ENCODE measurements at places on chromosomes 3 and 15. TPM values are rescaled to one million over a fixed set of nuclear protein-coding genes. Genes with fewer than 3 reads are reported as not detected.

- DNase-seq: no peak
Observed at GRCh38 chr3:435161-435560, 238.6 kb downstream of the CHL1 start.

GRCh38 chr3:179726075-179726699, 73.3 kb downstream of the USP13 start:
- no peak for DNase-seq

DNA sequence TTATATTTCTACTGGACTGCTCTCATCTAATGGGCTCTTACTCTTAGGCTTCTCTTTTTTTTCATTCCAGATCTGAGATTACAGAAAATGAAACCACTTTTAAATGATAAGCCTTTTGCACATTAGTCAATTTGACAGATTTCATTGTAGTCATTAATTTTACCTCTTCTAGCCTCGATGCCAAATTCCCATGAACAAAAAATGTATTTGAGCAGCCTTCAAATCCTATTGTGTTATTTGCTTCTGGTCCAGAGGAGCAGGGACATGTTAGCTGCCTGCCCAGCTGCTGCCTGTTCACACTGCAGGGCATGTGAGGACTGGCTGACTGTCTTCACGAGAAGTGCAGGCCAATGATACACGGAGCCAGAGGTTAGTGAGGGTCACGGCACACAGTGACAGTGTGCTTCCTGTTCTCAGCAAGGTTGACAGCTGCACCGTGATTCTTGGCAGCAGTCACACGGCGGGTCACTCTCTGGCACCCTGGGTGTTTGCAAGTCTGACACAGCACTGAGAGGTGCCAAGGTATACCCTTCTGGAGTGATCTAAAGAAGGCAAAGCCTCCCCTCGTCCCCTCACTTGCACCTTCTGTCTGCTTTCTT, 40.8 kb downstream of the KAT2B start:
- peak; percentile 85 for DNase-seq

- DNase-seq: no peak
Observed at GRCh38 chr3:30204126-30204525, 402.3 kb upstream of the TGFBR2 start.

GRCh38 chr3:17075358-17075757, 190.6 kb downstream of the PLCL2 start:
- DNase-seq: no peak

ALDH1A2 gene
- total RNA-seq: 24.4 TPM

GRCh38 chr15:39127151-39127790, 453.6 kb upstream of the THBS1 start:
- no peak for DNase-seq

DNA sequence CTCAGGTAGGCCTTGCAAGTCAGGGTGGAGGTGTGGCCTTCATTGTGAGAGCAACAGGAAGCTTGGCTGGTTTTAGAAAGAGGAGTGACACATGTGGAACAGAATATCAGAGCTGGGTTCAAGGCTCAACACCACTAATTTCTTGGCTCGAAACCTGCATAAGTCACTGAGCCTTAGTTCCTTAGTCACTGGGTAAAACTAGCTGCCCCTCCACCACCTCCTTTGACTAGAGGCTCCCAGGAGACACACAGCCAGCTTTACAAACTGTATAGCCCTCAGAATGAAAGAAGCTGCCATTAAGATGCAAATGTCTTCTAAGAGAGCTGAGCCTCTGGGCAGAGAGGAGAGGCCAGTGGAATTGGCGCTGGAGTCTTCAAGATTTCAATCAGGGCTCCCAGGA, 67.7 kb downstream of the CERS3 start:
- DNase-seq: no peak

DNAJC13 gene
- total RNA-seq: 26.4 TPM

GRCh38 chr3:83514130-83514914, 1444.5 kb upstream of the CADM2 start:
- DNase-seq: no peak

GRCh38 chr3:197339841-197340520, 41.6 kb upstream of the DLG1 start:
- no peak for DNase-seq

FES gene
- 26.9 TPM for total RNA-seq

GRCh38 chr3:74640211-74640610, 25.8 kb upstream of the CNTN3 start:
- DNase-seq: no peak

CAMK2N2 gene
- total RNA-seq: 0.18 TPM

- DNase-seq: no peak
Observed at GRCh38 chr15:80090879-80091503, 31.5 kb downstream of the ZFAND6 start.

- no peak for DNase-seq
Observed at GRCh38 chr15:73872346-73872745, 1.0 kb upstream of the TBC1D21 start.

TRH gene
- total RNA-seq: not detected

DPH3 gene
- total RNA-seq: 22.1 TPM

RAF1 gene
- 116 TPM for total RNA-seq

- no peak for DNase-seq
Observed at GRCh38 chr3:118543832-118544231, 490.8 kb downstream of the IGSF11 start.

SSUH2 gene
- total RNA-seq: 0.71 TPM

KNG1 gene
- 0.21 TPM for total RNA-seq

DNA sequence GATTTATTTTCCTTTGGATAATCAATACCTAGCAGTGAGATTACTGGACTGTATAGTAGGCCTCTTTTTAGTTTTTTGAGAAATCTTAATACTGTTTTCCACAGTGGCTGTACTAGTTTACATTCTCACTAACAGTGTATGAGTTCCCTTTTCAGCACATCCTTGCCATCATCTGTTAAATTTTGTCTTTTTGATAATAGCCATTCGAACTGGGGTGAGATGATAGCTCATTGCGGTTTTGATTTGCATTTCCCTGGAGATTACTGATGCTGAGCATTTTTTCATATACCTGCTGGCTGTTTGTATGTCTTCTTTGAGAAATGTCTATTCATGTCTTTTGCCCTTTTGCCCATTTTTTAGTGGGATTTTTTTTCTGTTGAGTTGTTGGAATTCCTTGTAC, 210.8 kb downstream of the CGGBP1 start:
- DNase-seq: no peak

GRCh38 chr15:72932472-72932871, 119.8 kb upstream of the NEO1 start:
- no peak for DNase-seq

- DNase-seq: no peak
Observed at GRCh38 chr3:59052803-59053411, 3.1 kb upstream of the CFAP20DC start.

- DNase-seq: no peak
Observed at GRCh38 chr15:78767331-78767951, 43.8 kb downstream of the ADAMTS7 start.

DNA sequence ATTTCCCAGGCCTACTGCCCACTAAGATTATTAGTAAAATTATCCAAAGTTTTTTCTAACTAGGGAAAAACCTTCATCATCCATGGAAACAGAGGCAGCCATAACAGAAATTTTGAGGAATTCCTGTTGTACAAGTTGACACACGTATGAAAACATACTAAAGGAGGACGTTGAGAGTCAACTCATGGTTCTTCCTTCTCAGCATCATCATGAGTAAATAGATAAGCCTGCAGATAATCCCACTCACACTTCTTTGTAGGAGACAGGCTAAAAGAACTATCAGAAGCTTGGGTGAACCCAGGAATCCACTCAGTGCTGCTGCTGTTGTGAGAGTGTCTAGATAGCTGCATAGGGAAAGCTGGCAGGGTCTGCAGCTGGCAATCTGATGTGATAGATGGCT, 694.8 kb upstream of the NR2F2 start:
- no peak for DNase-seq

- DNase-seq: no peak
Observed at GRCh38 chr3:186150041-186150830, 41.3 kb upstream of the ETV5 start.

- DNase-seq: no peak
Observed at GRCh38 chr15:49085696-49086459, 39.6 kb upstream of the SECISBP2L start.

CCR3 gene
- total RNA-seq: not detected

DNA sequence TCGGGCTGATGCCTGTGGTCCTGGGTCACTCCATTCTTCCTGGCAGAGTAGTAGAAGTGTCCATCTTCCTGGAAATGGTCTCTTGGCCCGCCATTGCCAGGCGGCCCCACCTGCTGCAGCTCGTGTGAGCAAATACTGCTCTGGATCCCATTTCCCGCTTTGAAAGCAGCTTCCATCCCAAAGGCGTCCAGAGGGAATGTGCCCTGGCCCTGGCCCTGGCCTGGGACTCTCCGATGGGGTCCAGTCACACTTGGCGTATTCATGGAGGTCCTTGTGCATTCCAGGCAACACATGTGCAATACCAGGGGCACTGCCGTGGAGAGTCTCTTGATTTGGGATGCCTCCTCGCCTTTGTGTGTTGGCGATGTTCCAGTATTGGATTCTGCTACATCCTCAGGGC, 111.1 kb downstream of the SNRPN start:
- DNase-seq: no peak

DNA sequence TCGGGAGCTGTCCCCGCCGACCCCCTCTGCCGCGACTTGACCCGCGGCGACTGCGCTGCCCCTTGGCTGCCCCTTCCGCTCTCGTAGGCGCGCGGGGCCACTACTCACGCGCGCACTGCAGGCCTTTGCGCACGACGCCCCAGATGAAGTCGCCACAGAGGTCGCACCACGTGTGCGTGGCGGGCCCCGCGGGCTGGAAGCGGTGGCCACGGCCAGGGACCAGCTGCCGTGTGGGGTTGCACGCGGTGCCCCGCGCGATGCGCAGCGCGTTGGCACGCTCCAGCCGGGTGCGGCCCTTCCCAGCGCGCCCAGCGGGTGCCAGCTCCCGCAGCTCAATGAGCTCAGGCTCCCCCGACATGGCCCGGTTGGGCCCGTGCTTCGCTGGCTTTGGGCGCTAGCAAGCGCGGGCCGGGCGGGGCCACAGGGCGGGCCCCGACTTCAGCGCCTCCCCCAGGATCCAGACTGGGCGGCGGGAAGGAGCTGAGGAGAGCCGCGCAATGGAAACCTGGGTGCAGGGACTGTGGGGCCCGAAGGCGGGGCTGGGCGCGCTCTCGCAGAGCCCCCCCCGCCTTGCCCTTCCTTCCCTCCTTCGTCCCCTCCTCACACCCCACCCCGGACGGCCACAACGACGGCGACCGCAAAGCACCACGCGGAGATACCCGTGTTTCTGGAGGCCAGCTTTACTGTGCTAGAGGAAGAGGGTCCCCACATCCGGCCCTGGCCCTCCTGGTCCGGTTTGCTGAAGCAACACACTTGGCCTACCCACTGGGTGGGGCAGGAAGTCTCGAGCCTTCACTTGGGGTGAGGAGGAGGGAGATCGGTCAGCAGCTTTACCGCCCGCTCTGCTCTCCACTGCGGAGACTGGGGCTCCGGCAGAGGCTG, at the start of gene RASSF1:
Gene RASSF1, minus strand, starts transcription at position 389 of the 882 bp plus-strand sequence. Its CDS starts 31 bp downstream, at position 358.
- peak; percentile 86 for DNase-seq

GRCh38 chr3:186083746-186084145, 25.1 kb downstream of the ETV5 start:
- DNase-seq: no peak

DNA sequence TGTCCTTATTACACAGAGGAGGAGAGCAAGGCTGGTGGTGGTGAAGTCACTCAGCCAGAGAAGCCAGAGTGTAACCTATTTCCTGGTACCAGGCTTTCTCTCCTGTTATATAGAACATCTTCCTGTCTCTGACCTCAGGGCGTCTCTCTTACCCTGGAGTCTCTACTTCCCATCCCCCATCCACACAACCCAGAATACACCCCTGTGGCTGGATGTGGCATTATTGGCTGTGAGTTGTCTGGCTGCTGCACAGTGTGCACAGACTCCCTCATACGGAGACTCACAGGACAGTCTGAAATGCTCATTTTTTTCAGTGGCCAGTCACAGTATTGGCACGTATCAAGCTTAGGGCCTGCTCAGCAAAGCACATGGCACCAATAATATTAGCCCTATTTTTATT, 8.6 kb downstream of the PODXL2 start:
- DNase-seq: no peak

CPNE9 gene
- not detected for total RNA-seq

CPEB1 gene
- 3.1 TPM for total RNA-seq

- peak; percentile 36 for DNase-seq
Observed at GRCh38 chr15:31223478-31224350, 102.9 kb upstream of the KLF13 start.

DNA sequence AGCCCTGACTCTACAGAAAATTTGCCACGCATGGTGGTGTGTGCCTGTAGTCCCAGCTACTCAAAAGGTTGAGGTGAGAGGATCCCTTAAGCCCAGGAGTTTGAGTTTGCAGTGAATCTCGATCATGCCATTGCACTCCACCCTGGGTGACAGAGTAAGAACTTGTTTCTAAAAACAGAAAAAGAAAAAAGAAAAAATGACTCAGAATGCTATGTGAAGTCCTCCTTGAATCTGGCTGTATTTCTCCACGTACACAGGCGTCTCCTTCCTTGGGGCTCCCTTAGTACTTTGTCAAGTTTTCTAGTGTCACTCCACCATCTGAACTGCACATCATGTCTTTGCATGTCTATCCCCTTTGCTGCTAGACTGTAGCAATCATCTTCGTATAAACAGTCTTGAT, 104.4 kb downstream of the LMLN start:
- DNase-seq: no peak

GRCh38 chr3:55511895-55512570, 24.9 kb upstream of the WNT5A start:
- no peak for DNase-seq

ZNF35 gene
- 4.9 TPM for total RNA-seq

DNA sequence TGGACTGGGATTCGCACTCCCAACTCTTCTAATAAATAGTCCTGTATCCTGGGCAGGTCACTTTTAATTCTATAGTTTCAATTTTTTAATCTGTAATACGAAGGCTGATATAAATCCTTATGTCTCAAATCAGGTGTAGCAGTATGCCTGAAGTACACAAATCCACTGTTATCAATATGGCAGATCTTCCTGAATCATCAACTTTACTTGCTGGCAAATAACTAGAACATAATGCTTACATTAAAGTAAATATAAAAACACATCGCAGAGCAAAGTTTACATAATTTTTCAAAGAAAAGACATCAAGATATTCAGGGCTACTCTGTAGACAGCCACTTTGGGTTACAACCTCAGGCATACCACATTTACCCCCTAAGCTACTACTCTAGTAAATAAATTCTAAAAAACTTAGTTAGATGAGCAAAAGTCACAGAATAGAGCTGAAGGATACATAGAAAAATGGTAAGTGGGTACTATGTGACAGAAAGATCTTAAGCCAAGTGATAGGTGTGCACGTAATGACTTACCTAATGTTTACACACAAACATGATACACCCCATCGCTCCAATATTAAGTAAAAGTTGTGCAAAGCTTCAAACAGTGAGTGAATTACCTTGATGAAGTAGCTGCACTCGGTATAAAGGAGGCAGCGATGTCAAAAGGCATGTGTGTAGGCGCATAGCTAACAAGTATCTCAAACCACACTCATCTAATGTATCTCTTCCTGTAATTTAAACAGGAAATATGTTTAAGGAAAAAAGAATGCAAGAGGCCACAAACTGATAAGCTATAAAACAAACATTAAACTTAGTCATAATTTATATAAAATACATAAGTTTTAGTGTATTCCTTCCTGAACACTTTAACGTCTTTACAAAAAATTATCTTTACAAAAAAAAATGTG, 127.9 kb downstream of the DMXL2 start:
- no peak for DNase-seq

PSMA4 gene
- total RNA-seq: 97.4 TPM
